ENCODE measurements at places on chromosomes 6 and 20. TPM values are rescaled to one million over a fixed set of nuclear protein-coding genes. Genes with fewer than 3 reads are reported as not detected.

The C6orf118 gene
- not detected for total RNA-seq

The PTCHD4 gene
- 2.3 TPM for total RNA-seq

The EYS gene
- not detected for total RNA-seq

The MOG gene
- total RNA-seq: not detected

The RAET1G gene
- 10.5 TPM for total RNA-seq

The TEAD3 gene
- total RNA-seq: 3.8 TPM

The OPRM1 gene
- under 0.01 TPM for total RNA-seq

The NPEPL1 gene
- total RNA-seq: 28.6 TPM

The NNAT gene
- 0.26 TPM for total RNA-seq

The CENPQ gene
- total RNA-seq: 1.8 TPM

The PLN gene
- under 0.01 TPM for total RNA-seq

The CRIP3 gene
- 0.77 TPM for total RNA-seq

The ZNF165 gene
- total RNA-seq: 0.52 TPM

The BEND6 gene
- 13.1 TPM for total RNA-seq

The TCF21 gene
- 36.7 TPM for total RNA-seq

The MAPK14 gene
- 31.1 TPM for total RNA-seq

The EDN1 gene
- 0.16 TPM for total RNA-seq

The SLC25A27 gene
- total RNA-seq: 5.7 TPM

The HMGCLL1 gene
- total RNA-seq: not detected

The CALHM4 gene
- not detected for total RNA-seq

The PCK1 gene
- not detected for total RNA-seq

The IMPG1 gene
- not detected for total RNA-seq

The KIF25 gene
- not detected for total RNA-seq

The ANKRD66 gene
- not detected for total RNA-seq

The PTK6 gene
- total RNA-seq: 0.16 TPM

The RSPO4 gene
- total RNA-seq: not detected

The ZFAND3 gene
- total RNA-seq: 20.6 TPM

The CCM2L gene
- total RNA-seq: not detected

The CDSN gene
- total RNA-seq: not detected

The PRDM1 gene
- 1.2 TPM for total RNA-seq

The PNPLA1 gene
- not detected for total RNA-seq

The KDM1B gene
- 13.1 TPM for total RNA-seq

The TRMT11 gene
- 14.0 TPM for total RNA-seq

The PRSS16 gene
- total RNA-seq: not detected

The ACTL10 gene
- 1.9 TPM for total RNA-seq

The SIRPD gene
- not detected for total RNA-seq

The VNN1 gene
- total RNA-seq: not detected

The DEF6 gene
- total RNA-seq: 4.4 TPM

The TTK gene
- total RNA-seq: 0.34 TPM

The FRMD1 gene
- total RNA-seq: not detected

The CNR1 gene
- total RNA-seq: not detected

The RHAG gene
- not detected for total RNA-seq

The VIP gene
- total RNA-seq: not detected

The NMBR gene
- total RNA-seq: not detected

The CGA gene
- 0.16 TPM for total RNA-seq

The EMILIN3 gene
- under 0.01 TPM for total RNA-seq

The WFDC5 gene
- not detected for total RNA-seq

The OOEP gene
- not detected for total RNA-seq

The SNAI1 gene
- 0.47 TPM for total RNA-seq

The ABRACL gene
- 44.4 TPM for total RNA-seq

The PSORS1C1 gene
- total RNA-seq: 2.8 TPM

The GCNT2 gene
- 0.32 TPM for total RNA-seq

The PKIB gene
- 2.1 TPM for total RNA-seq

The PSMA7 gene
- 311 TPM for total RNA-seq

The FOXQ1 gene
- total RNA-seq: 2.2 TPM

The SIGLEC1 gene
- total RNA-seq: not detected

The MMP24OS gene
- total RNA-seq: 41.6 TPM

The ENPP3 gene
- total RNA-seq: 0.32 TPM

The POU5F1 gene
- not detected for total RNA-seq

The HAO1 gene
- total RNA-seq: not detected
